Testis (tissue), 5 donors: ENCODE measurements at places on chromosomes 1 and 21. TPM values are rescaled to one million over a fixed set of nuclear protein-coding genes. Genes with fewer than 3 reads are reported as not detected.

DNA sequence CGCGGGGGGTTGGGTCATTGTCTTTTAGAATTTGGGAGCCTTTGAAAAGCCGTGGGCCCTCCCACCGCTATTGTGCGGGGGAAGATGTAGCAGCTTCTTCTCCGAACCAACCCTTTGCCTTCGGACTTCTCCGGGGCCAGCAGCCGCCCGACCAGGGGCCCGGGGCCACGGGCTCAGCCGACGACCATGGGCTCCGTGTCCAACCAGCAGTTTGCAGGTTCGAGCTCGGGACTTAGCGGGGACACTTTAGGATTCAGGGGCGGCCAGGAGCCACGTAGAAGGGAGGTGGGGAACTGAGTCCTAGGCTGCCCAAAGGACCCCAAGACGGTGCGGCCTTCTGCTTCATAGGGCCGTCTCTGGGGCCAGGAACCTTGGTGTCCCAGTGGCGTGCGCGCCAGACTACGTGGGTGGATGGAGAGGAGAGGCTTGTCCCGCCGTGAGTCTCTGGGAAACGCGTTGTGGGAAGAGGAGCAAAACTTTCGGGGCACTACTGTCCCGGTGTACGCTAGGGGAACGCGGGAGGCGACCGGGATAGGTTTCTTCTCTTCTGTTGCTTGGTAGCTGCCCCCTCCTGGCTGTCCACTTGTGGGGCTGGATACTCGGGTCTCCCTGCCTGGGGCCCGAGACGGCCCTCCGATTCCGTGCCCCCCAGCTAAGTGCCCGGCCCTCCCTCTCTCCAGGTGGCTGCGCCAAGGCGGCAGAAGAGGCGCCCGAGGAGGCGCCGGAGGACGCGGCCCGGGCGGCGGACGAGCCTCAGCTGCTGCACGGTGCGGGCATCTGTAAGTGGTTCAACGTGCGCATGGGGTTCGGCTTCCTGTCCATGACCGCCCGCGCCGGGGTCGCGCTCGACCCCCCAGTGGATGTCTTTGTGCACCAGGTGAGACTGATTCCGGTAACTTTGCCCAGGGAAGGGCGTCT is at the start of gene LIN28A:
TSS of gene LIN28A (plus strand) at position 112 of the 918 bp plus-strand sequence. CDS start at position 187, 75 bp downstream.
- DNase-seq, result no peak
- H3K4me3 ChIP-seq, result no peak within 1 kb of the TSS
- no peaks in the 10 kb centered on the region for H3K36me3 ChIP-seq

GRCh38 chr1:63773815-63774616 is at the start of gene ROR1:
TSS of gene ROR1 (plus strand) at chr1:63774017.
- no peaks in the 10 kb centered on the region for H3K27me3 ChIP-seq
- peak within 1 kb of the TSS; percentile 72 for H3K4me3 ChIP-seq
- H3K27ac ChIP-seq, result peak within 1 kb of the TSS; percentile 84
- DNase-seq, result peak; percentile 90
- peaks cover 6% of the 10 kb centered on the region for H3K4me1 ChIP-seq

Gene PIGR
- not detected for total RNA-seq

- H3K4me3 ChIP-seq, result no peak overlapping the region
- H3K27me3 ChIP-seq, result no peaks in the 10 kb centered on the region
- DNase-seq, result no peak
- no peaks in the 10 kb centered on the region for H3K36me3 ChIP-seq
- no peak overlapping the region for H3K27ac ChIP-seq
Observed at GRCh38 chr1:199639453-199639852, 388.1 kb upstream of the NR5A2 start.

DNA sequence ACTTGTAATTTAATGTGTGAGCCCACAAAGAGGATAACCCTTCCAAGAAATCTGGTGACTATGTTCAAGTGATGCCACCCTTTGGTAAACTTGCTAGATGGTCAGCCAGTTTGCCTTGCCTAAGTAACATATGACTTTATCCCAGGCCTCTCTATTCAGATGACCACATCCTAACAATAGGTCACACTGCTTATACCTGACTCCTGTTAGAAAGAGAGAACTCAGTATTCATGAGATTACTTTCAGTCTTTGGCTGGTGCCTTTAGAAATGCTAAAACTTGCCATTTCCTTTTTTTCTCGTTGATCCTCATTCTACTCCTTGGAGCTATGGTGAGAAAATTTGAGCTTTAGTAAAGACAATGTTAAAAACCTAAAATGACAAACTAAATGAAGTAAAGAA is 28.5 kb upstream of the SERBP1 start:
- H3K36me3 ChIP-seq, result no peaks in the 10 kb centered on the region
- no peaks in the 10 kb centered on the region for H3K27me3 ChIP-seq
- H3K4me1 ChIP-seq, result no peaks in the 10 kb centered on the region
- no peak for DNase-seq

- H3K36me3 ChIP-seq, result no peaks in the 10 kb centered on the region
- no peaks in the 10 kb centered on the region for H3K4me1 ChIP-seq
- DNase-seq, result no peak
- H3K27me3 ChIP-seq, result no peaks in the 10 kb centered on the region
Observed at GRCh38 chr1:221011145-221011544, 131.9 kb downstream of the HLX start.

Gene BTBD8
- total RNA-seq, result 15.3 TPM

Gene MAP10
- 8.4 TPM for total RNA-seq

- H3K4me3 ChIP-seq, result no peak overlapping the region
- H3K36me3 ChIP-seq, result no peaks in the 10 kb centered on the region
Observed at GRCh38 chr1:67651031-67651430, 34.0 kb upstream of the GADD45A start.

GRCh38 chr1:117575586-117576225 is 30.1 kb upstream of the TENT5C start:
- DNase-seq, result no peak
- H3K4me3 ChIP-seq, result no peak overlapping the region

Gene CREB3L4
- total RNA-seq, result 22.2 TPM

GRCh38 chr1:48026275-48026674 is 29.1 kb upstream of the TRABD2B start:
- DNase-seq, result no peak
- H3K4me1 ChIP-seq, result peaks cover 4% of the 10 kb centered on the region
- H3K27ac ChIP-seq, result no peak overlapping the region

Gene SPATA46
- total RNA-seq, result 20.0 TPM

GRCh38 chr1:41245659-41246058 is 3.6 kb upstream of the SCMH1 start:
- no peaks in the 10 kb centered on the region for H3K27me3 ChIP-seq
- H3K4me3 ChIP-seq, result no peak overlapping the region
- H3K36me3 ChIP-seq, result no peaks in the 10 kb centered on the region
- peaks cover 9% of the 10 kb centered on the region for H3K4me1 ChIP-seq
- H3K27ac ChIP-seq, result no peak overlapping the region

DNA sequence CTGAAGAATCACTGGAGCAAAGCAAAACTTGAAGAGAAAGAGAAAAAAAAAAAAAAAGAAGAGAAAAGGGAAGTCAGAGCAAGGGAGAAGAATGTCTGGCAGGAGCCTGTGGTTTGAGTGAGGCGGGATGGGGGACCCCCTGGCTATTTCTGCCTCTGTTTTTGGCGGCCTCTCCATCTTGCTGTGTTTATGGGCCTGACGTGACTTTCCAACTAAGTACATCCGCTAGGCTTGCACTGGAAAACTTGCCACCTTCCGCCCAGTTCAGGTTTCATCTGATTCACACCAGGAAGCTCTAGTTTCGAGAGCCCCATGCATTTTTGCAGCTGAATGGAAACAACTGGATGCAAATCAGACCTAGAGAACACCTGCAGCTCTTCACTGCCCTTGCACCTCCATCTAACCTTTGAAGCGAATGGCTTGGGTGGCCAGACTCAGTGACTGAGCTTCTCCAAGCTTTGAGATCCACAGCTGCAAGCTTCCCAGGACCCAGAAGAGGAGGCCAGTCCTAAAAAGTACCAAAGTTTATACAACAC is 28.0 kb downstream of the TBX15 start:
- no peaks in the 10 kb centered on the region for H3K36me3 ChIP-seq
- no peaks in the 10 kb centered on the region for H3K27me3 ChIP-seq
- DNase-seq, result no peak
- H3K4me1 ChIP-seq, result no peaks in the 10 kb centered on the region
